Hypothalamus (tissue), 51 donors: ENCODE measurements at places on chromosomes 2 and 18.

DNA sequence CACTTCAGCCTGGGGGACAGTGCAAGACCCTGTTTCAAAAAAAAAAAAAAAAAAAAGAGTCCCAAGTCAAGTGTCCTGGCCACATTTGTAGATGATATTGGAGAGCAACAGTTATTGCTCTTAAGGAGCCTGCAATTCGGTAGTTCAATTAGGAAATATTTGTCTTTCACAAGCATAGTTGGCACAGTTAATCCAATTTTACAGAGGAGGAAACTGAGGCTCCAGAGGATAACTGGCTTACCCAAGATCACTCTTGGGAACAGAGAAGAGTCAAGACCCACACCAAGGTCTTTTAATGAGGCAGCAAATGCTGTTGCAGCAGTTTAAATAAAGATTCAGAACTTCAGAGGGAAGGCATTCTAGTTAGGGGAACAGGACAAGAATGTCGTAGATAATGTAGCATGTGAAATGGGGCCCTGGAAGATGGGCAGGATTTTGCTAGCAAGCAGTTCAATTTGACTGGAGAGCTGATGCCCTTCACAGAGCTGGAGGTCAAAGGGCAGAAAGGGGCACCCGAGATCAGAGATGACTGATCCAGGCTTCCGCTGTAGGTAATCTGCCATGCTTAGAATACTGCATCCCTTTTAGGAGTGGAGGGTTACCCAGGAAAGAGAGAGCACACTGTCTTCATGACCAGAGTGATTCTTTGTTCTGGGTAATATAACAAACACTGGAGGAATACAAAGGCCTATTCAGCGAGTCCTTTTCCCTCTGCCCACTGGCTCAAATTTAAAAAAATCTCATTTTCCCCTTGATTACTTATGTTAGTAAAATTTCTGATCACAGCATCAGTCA, 3.0 kb downstream of the NPC1 start:
- DNase-seq = peak; percentile 14

- no peak for DNase-seq
Observed at GRCh38 chr2:10441948-10442347, 6.2 kb downstream of the ODC1 start.

- DNase-seq = no peak
Observed at GRCh38 chr2:198337368-198337767, 533.0 kb downstream of the PLCL1 start.

DNA sequence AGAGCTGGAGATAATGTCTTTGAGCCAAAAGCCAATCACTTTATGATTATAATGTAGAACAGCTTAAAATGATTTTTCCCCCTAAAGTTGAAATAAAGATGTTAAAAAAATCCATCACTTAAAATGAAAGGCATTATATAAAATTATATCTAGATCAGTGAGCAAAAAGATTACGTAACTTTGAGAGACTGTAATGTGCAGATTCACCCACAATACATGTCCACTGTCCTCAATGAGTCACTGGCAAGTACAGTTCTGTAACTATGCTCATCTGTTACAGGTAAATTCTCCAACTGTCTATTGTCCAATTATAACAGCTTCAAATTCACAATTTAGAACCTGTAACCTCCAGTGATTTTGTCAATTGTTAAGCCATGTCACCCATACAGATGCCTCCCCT, 19.0 kb downstream of the FAM161A start:
- DNase-seq = no peak

DNA sequence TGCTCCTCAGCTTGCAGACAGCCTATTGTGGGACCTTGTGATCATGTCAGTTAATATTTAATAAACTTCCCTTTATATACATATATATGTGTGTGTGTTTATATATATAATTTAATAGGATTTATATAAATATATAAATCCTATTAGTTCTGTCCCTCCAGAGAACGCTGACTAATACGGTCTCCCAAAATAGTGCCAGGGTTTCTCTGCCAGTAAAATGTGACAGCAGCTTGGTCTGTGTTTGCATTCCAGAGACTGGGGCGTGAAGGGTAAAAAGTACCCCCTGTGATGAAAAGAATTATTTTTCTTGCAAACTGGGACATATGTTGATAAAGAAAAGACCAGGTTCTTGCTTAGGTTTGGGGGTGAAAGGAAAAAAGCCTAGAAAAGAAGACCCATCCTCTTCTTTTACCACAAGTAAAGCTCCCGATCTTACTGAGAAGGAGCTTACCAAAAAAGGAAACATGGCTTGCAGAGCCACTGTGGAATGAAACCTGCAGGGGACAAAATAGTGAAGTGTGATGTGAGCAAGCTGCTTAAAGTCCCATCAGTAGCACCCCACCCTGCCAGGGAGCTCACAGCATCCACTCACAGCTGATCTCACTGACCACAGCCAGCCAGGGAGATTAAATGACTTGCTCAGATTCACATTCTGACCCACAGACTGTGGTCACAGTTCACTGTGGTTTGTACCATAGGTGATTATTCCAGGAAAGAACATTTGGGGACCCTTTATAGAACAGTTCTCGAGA, 110.9 kb upstream of the RMP24 start:
- no peak for DNase-seq

- DNase-seq = no peak
Observed at GRCh38 chr2:39243469-39244123, at the start of gene CDKL4. TSS of gene CDKL4 (minus strand) at chr2:39243970.

DNA sequence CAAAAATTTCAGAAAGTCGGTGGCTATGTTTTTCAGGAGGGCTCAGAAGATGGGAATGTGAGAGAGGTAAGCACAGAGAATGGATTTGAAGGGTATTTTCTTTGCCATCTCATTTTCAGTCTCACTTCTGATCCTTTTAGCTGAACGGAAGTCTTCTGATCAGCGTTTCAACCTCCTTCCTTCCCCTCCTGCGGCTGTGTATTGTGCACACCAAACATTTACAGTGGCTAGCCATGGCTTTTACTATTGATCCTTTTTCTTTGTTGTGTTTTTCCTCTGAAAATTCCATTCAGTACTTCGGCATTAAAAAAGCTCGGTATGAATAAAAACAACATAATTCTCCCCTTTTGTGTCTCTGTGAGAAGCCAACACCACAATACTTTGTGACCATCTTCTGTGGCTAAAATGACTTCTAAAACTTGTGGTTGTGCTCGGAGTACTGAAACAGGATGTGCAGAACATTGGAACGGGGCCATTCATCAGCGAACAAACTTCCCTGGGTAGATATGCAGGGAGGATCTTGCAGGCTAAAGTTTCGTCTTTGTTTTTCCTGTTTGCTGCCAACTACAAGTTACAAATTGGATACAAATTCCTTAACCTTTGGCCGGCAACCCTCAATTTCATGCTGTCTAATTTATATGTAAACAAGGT, 260.8 kb upstream of the FAM98A start:
- no peak for DNase-seq
